Type B pancreatic cell (in vitro differentiated cells): ENCODE measurements at places on chromosomes 4 and X.

DNA sequence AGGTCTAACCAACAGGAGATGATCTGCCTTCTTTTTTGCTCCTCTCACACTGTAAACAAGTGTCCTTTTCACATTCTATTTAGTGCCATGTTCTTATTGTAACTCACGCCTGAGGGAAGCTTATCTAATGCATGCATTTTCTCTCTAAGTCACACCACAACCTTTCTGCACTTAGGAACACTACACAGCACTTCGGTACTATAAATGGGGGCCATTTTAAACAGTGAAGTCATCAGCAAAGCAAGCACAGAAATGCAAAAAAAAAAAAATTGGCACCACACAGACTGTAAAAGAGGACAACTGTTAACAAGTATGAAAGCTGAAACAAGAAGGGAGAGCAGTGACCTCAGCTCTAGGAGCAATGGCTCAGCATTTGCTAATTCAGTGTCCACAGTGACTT, 45.2 kb downstream of the PRSS12 start:
- DNase-seq = no peak

GRCh38 chr4:98204236-98204553, 57.0 kb upstream of the RAP1GDS1 start:
- DNase-seq = no peak

- no peak for DNase-seq
These were observed 200.2 kb downstream of the GUCY2F start for GRCh38 chrX:109281483-109282275.

GRCh38 chrX:81240701-81241331, 38.9 kb downstream of the SH3BGRL start:
- DNase-seq = no peak

DNA sequence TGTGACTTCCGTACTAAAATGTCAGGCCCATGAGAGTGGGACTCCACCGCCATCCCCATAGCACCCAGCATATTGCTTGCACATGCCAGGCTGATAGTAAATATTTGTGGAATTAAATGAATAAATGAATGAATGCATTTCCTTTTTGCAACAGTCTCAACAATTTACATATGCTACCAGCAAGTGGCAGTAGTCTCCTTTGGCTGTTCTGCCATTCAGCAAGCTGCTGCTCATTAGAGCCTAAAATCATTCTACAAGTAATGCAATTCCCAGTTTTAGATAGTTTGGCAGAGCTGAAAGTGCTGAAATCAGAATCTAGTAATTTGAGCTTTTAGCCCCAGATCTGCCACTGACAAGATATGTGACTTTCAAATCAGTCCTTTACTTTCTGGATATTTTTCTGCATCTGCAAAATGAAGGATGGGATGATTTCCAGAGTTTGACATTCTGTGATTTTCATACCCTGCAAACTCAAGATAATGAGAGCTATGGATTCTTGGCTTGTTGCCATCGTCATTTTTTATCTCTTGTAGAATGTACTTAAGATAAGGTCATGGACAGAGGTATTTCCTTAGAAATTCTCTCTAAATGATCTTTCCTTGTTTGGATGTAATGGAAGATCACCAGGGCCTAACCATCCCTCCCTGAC, 35.7 kb upstream of the INTS6L start:
- DNase-seq = no peak

GRCh38 chr4:117302226-117302625, 216.8 kb upstream of the TRAM1L1 start:
- no peak for DNase-seq

DNA sequence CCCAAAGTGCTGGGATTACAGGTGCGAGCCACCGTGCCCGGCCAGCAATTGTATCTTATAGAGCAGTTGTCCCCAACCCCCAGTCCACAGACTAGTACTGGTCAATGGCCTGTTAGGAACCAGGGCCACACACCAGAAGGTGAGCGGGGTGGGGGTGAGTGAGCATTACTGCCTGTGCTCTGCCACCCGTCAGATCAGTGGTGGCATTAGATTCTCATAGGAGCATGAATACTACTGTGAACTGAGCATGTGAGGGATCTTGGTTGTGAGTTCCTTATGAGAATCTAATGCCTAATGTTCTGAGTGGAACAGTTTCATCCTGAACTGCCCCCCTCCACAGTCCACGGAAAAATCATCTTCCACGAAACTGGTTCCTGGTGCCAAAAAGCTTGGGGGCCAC, 328.0 kb upstream of the BOD1L1 start:
- DNase-seq = no peak

DNA sequence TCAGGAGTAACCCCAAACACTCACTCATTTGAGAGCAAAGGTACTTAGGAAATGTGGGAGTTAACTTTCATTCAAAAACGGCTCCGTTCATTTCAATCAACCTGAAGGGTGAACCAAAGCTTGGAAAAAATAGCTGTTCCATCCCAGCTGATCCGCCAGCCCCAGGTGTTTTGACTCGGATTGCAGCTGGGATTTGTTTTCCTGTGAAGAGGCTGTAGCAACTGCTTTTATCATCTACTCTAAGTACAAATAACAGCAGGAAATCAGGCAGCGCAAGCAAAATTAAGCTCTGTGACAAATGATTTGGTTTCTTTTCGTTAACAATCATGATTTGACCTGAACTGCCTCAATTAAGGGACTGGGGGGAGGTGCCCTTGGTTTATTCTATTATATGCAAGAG, 154.7 kb downstream of the BEND2 start:
- no peak for DNase-seq
